ENCODE measurements at places on chromosomes 13 and 19.

GRCh38 chr13:99809926-99810325 is 161.6 kb downstream of the ZIC5 start:
- DNase-seq: no peak

GRCh38 chr13:44930963-44931623 is 58.2 kb downstream of the NUFIP1 start:
- DNase-seq: no peak

GRCh38 chr13:113119822-113120189 is 2.8 kb upstream of the F10 start:
- no peak for DNase-seq

GRCh38 chr13:109297628-109298027 is 488.8 kb downstream of the IRS2 start:
- DNase-seq: peak; percentile 79

DNA sequence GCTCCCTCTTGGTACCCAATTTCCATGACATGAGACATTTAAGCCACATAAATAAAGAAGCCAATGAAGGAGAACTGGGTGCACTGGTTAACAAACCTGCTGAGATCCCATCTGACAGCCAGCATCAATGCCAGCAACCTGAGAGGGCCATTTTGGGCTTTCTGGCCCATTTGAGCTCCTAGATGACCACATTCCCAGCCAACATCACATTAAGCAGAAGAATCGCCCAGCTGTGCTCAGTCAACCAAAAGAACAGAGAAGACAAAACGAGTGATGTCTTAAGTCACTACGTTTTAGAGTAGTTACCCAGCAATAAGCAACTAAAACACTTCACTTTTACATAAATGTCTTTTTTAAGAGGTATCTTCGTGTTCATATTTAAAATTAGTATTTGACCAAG is 21.9 kb downstream of the LCP1 start:
- no peak for DNase-seq

GRCh38 chr19:50322931-50323781 is 6.0 kb downstream of the KCNC3 start:
- DNase-seq: no peak

DNA sequence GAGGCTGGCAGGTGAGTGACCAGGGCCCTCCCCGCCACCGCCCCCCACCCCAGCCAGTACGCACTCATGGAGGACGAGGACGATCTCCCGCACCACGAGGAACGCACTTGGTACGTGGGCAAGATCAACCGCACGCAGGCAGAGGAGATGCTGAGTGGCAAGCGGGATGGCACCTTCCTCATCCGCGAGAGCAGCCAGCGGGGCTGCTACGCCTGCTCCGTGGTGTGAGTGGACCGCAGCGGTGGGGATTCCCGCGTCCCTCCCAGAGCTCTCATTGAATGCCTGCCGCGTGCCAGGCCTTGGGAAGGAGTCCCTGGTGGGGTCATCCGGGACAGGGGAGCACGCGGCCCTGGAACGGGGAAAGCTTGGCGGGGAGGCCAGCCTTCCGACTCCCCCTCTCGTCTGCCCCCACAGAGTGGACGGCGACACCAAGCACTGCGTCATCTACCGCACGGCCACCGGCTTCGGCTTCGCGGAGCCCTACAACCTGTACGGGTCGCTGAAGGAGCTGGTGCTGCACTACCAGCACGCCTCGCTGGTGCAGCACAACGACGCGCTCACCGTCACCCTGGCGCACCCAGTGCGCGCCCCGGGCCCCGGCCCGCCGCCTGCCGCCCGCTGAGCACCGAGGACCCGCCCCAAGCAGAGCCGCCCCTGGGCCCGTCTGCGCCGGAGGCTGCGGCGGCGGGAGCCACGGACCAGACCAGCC is 4.8 kb upstream of the IFI30 start:
- DNase-seq: no peak

DNA sequence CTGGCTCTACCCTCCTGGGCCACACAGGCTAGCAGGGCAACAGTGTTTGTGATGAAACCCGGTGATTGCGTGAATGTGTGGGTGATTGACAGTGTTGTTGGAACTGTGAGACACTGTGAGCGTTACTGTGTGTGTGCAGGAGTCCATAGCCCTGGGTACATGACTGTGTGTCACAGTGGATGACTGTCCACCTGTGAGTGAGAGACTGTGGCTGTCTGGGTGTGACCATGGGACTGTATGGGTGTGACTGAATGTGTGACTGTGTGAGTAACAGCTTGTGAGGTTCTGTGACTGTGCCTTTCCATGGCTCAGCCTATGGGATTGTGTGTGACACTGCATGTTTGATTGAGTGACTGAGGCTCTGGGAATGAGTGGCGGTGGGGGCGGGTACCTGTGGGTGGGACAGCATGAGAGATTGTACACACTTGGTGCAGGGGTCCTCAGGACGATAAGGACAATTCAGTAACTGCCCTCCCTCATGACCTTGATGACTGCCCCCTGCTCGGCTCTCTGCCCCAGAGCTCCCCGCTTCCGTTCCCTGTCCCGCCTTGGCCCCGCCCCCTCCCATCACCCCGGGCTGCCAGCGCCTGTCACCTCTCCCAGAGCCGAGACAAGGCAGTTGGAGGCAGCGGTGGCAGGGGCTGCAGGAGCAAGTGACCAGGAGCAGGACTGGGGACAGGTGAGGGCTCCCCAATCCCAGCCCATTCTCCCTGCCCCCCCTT is at the start of gene GIPR:
Gene GIPR, plus strand, starts transcription at position 602 of the 722 bp plus-strand sequence. CDS start 1,300 bp downstream, outside the sequence.
- DNase-seq: no peak

DNA sequence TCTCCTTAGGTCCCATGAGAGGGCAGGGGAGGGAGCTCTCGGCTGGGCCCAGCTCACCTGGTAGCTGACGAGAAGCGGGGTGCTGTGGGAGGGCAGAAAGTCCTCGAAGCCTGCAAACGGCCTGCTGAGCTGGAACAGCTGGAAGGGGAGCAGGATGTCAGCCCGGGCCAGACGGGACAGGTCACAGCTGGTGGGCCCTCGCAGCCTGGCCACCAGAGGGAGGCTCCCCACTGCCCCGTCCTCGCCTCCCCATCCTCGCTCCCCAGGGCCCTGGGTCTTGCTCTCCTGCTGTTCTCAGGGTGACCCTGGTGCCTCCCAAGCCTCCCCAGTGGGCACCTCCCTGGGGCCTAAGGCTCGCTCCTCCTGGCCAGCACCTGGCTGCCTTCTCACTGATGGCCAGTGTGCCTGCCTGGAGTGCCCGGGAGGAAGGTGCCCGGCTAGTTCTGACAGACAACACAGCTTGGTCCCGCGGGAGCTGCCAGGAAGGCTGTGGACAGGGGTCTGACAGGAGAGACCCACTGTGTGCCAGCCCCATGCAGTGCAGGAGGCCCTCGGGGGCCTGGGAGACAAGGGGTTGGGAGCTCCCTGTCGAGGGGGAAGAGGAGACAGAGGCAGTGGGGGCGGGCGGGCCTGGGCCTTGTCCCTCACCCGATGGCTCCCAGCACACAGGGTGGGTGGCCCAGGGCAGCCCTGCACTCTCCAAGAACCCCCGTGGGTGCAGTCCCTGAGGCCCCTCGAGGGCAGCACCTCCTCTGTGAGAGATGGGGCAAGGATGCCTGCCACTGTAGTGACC is 20.3 kb downstream of the GPX4 start:
- DNase-seq: no peak

- DNase-seq: no peak
Observed at GRCh38 chr19:391207-391557, 17.8 kb downstream of the C2CD4C start.

Data from AG04449 (cell line).